Activated naive CD8-positive, alpha-beta T cell treated with anti-CD3 and anti-CD28 coated beads, Interleukin-2, amount 10 ng/mL, durations not matched to agents 7 days and 5 days (primary cell): ENCODE measurements at places on chromosomes 7 and 10. TPM values are rescaled to one million over a fixed set of nuclear protein-coding genes. Genes with fewer than 3 reads are reported as not detected.

DNA sequence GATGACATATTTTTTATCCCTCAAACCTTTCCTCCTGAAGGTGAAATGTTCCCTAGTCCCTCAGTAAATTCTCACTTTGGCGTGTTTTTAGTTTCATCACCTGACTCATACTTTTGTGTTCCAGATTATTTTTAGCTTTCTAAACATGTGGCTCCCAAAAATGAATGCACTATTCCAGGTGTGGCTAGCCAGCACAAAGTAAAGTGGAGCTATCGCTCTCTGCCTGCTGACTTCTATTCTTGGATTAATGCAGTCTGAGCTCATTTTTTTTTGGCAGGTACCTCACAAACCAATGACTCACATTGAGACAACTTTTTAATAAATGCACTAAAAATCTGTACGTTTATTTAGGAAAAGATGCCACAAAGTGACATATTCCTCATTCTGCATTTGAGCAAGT lies 58.8 kb upstream of the LANCL2 start:
- H3K4me3 ChIP-seq = no peak overlapping the region
- peaks cover 36% of the 10 kb centered on the region for H3K27me3 ChIP-seq
- H3K4me1 ChIP-seq = peaks cover 14% of the 10 kb centered on the region
- no peaks in the 10 kb centered on the region for H3K36me3 ChIP-seq
- DNase-seq = no peak

Gene ADAMTS14
- total RNA-seq = not detected

DNA sequence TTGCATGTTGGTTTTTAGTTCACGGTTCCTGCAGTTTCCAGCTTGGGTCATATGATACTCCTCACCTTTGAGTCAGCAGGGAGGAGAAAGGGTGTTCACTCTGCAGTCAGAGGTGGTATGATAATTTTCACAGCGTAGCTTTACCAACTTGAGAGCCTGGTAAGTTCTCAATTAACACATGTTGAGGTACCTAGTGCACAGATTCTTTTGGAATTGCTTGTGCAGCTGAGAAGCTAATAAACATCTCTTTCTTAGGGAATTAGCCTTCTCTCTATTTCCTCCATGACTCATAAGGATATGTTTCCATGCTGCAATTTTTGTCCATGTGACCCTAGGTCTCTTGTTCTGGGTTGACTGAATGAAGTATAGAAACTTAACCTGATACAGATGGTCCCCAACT lies 166.6 kb downstream of the KIF20B start:
- no peak for DNase-seq
- no peak overlapping the region for H3K27ac ChIP-seq
- H3K4me1 ChIP-seq = no peaks in the 10 kb centered on the region
- no peaks in the 10 kb centered on the region for H3K36me3 ChIP-seq

GRCh38 chr7:74617180-74617744 lies 40.3 kb upstream of the GTF2I start:
- H3K27me3 ChIP-seq = no peaks in the 10 kb centered on the region
- no peaks in the 10 kb centered on the region for H3K36me3 ChIP-seq
- DNase-seq = peak; percentile 37

Gene ADIRF
- total RNA-seq = not detected

GRCh38 chr10:103064956-103065355 lies 128.1 kb downstream of the NT5C2 start:
- peaks cover 22% of the 10 kb centered on the region for H3K4me1 ChIP-seq
- no peaks in the 10 kb centered on the region for H3K27me3 ChIP-seq
- DNase-seq = no peak

Gene LRRC4
- not detected for total RNA-seq

Gene GNGT1
- total RNA-seq = not detected

GRCh38 chr7:22581099-22581498 lies 81.1 kb upstream of the STEAP1B start:
- no peak for DNase-seq
- H3K27me3 ChIP-seq = peaks cover 56% of the 10 kb centered on the region
- H3K4me3 ChIP-seq = peak overlapping the region; percentile 6
- H3K4me1 ChIP-seq = peaks cover 43% of the 10 kb centered on the region

DNA sequence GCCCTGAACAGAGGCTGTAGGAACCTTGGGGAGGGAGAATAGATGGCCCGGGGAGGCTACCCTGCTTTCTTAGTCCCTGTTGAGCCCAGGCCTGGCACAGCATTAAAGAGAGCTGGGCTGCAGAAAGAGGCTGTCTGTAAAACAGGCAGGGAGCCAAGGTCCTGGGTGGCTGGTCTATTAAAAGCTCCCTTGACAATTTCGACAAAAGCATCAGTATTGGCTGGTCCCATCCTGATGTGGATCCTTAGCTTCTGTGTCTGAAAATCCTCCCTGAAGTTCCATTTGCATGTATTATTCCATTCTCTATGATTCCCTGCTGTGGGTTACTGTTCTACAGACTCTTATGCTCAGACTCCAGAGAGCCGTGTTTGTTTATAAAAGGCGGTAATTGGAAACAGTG lies 158.5 kb downstream of the GALNT17 start:
- H3K27ac ChIP-seq = no peak overlapping the region
- no peaks in the 10 kb centered on the region for H3K36me3 ChIP-seq
- no peaks in the 10 kb centered on the region for H3K4me1 ChIP-seq
- H3K4me3 ChIP-seq = no peak overlapping the region

Gene SMKR1
- 1.3 TPM for total RNA-seq

DNA sequence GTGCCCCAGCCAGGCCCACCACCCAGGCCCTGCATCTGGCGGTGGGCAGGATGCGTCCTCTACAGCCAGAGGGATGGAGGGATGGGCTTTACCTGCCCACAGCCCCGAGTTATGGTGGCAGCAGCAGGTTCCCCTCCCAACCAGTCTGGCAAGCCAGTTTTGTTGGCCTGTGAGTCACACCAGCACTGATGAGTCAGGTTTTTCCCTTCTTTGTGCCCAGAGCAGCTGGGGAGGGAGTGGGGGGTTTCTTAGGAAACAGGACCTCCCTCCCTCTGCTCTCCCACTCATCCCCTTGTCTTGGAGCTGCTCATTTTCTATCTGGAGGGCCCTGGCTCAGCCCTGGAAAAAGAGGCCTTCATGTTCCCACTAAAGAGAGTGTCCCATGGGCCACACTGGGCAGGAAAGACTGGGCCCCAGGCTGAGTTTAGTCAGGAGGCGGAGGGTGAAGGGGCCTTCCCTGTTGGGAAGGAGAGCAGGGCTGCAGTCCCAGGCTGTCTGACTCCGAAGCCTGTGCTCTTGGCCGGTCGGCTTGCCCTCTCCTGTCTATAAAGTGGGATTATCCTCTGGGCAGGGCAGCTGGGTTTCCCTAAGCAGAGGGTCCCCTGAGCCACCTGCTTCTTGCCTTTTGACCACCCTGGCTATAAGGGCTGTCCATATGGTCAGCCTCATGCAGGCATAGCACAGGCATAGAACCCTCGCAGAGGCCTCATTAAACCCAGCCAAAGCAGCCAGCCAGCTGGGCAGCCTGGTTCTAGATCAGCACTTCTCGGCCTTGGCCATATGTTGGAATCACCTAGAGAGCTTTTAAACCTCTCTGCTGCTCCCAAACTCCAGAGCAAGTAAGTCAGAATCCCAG lies 30.2 kb upstream of the ANKRD2 start:
- H3K27ac ChIP-seq = no peak overlapping the region
- peaks cover 10% of the 10 kb centered on the region for H3K4me1 ChIP-seq
- H3K4me3 ChIP-seq = no peak overlapping the region
- DNase-seq = no peak

GRCh38 chr10:52801947-52802346 lies 29.4 kb upstream of the MBL2 start:
- no peaks in the 10 kb centered on the region for H3K36me3 ChIP-seq
- H3K27ac ChIP-seq = no peak overlapping the region
- H3K4me3 ChIP-seq = no peak overlapping the region

Gene ZNF727
- total RNA-seq = 0.17 TPM

Gene MSMB
- not detected for total RNA-seq

- DNase-seq = no peak
- H3K4me1 ChIP-seq = peaks cover 26% of the 10 kb centered on the region
- H3K27ac ChIP-seq = no peak overlapping the region
These were observed 1.7 kb downstream of the DPY19L1 start for GRCh38 chr7:35035511-35035961.

DNA sequence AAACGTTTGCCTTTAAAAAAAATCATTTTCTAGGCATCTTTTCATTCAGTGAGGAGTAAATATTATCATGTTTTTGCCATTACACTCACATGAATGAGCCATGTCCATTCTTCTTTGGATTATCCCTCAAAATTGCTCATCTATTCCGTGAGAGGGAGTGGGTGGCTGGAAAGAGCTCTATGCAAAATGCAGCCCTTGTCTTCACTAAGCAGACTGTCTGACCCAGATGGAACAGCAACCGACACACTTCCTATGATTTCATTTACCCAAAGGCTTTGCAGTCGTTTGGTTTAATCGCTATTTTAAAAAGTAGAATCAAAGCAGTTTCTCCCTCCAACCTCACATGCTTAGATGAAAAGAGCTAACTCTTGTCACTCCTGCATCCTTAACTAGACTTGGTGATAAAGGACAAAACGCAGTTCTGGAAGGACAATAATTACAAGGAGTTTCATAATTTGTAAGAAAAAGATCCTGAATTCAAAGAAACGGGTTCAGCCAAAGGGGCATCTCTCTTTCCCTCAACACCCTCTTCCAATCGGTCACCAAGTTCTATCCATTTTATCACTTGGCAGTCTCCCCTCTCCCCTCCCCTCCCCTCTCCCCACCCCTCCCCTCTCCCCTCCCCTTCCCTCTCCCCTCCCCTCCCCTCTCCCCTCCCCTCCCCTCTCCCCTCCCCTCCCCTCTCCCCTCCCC lies 198.1 kb upstream of the STK17A start:
- no peak overlapping the region for H3K27ac ChIP-seq
- H3K4me1 ChIP-seq = peaks cover 5% of the 10 kb centered on the region
- no peak overlapping the region for H3K4me3 ChIP-seq
- peaks cover 2% of the 10 kb centered on the region for H3K27me3 ChIP-seq

DNA sequence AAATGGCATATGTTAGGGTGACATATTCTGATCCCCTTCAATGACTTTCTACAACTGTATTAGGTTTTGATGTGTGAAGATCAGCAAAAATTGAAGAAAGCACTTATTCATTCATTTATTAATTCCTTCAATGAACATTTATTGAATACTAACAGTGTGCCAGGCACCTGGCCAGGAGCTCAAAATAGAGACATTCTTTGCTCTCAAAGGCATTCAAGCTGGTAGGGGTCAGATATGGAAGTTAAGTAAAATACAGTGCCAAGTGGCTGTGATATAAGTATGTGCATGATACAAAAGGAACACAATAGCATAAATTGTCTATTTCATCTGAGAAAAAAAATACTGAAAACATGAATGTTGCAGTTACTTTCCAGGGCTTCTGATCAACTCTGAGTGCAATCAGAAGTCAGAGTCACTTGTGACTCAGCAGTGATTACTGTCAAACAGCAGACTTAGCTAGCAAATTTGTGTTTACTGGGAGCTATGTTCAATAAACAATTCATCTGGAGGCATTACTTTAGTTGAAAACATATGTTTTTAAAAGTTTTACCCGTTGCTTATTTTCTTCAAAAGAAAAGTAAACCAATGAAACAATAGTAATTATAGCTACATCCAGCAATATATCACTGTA lies 60.4 kb upstream of the CACNB2 start:
- H3K27me3 ChIP-seq = peaks cover 1% of the 10 kb centered on the region
- H3K27ac ChIP-seq = no peak overlapping the region
- no peaks in the 10 kb centered on the region for H3K36me3 ChIP-seq
- no peaks in the 10 kb centered on the region for H3K4me1 ChIP-seq
- no peak for DNase-seq

DNA sequence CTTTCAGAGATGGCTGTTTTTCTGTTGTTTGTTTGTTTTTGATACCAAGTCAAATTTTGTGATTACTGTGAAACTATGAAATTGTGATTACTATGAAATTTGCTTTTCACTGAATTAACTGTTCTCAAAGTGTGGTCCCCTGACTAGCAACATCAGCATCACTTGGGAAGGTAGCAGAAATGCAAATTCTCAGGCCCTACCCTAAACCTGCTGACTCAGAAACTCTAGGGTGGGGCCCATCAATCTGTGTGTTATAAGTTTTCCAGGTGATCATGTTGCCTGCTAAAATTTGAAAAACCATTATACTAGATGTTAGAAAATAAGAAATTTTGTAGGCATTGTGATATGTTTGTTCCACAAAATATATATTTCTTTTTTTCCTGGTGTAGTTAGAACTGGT lies 1.2 kb downstream of the IFIT1B start:
- H3K4me3 ChIP-seq = no peak overlapping the region
- peaks cover 2% of the 10 kb centered on the region for H3K4me1 ChIP-seq
- H3K27me3 ChIP-seq = peaks cover 8% of the 10 kb centered on the region
- H3K36me3 ChIP-seq = peaks cover 1% of the 10 kb centered on the region

DNA sequence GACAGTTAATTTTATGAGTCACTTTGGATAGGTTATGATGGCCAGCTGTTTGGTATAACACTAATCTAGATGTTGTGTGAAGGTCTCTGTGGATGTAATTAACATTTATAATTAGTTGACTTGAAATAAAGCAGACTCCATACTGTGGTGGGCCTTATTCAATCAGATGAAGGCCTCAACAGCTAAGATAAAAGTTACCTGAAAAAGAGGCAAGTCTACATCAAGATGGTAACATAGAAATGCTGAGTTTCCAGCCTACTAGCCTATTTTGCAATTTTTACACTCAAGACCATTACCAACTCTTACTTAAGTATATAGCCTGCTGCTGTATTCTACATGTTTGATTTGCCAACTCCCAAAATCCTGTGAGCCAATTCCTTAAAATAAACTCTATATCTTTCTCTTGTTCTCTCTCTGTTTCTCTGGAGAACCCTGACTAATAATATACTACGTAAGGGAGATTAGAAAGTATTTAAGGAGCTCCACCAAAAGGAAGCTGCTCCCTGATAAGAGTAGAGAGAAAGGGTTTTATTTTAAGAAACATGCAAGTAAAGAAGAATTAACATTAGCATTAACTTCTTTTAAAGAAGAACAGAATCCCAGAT lies 42.7 kb downstream of the ZNF438 start:
- no peak for DNase-seq
- peaks cover 4% of the 10 kb centered on the region for H3K36me3 ChIP-seq
- H3K4me1 ChIP-seq = no peaks in the 10 kb centered on the region
- H3K4me3 ChIP-seq = no peak overlapping the region
- H3K27me3 ChIP-seq = no peaks in the 10 kb centered on the region

- H3K4me3 ChIP-seq = no peak overlapping the region
- no peak for DNase-seq
- H3K27me3 ChIP-seq = peaks cover 40% of the 10 kb centered on the region
- no peaks in the 10 kb centered on the region for H3K4me1 ChIP-seq
These were observed 16.4 kb downstream of the TNRC18 start for GRCh38 chr7:5406957-5407945.

GRCh38 chr7:81624021-81624592 lies 145.7 kb downstream of the HGF start:
- no peak overlapping the region for H3K27ac ChIP-seq
- no peaks in the 10 kb centered on the region for H3K4me1 ChIP-seq
- DNase-seq = no peak
- H3K4me3 ChIP-seq = no peak overlapping the region
